ENCODE measurements at places on chromosomes 2 and 18. TPM values are rescaled to one million over a fixed set of nuclear protein-coding genes. Genes with fewer than 3 reads are reported as not detected.

The AOX1 gene
- 4.7 TPM for total RNA-seq

The GPATCH11 gene
- total RNA-seq = 9.6 TPM

The GAREM2 gene
- 5.6 TPM for total RNA-seq

The TXNDC2 gene
- total RNA-seq = 0.45 TPM

The GATA6 gene
- 1.8 TPM for total RNA-seq

The MARCO gene
- 0.08 TPM for total RNA-seq

The FN1 gene
- 192 TPM for total RNA-seq

The ORC2 gene
- 13.5 TPM for total RNA-seq

The TRIM54 gene
- 1.3 TPM for total RNA-seq

The LRRTM4 gene
- not detected for total RNA-seq
